ENCODE measurements at places on chromosomes 16 and 17.
A peak's percentile ranks its signal among the peaks of the same experiment; 100 is the strongest.

DNA sequence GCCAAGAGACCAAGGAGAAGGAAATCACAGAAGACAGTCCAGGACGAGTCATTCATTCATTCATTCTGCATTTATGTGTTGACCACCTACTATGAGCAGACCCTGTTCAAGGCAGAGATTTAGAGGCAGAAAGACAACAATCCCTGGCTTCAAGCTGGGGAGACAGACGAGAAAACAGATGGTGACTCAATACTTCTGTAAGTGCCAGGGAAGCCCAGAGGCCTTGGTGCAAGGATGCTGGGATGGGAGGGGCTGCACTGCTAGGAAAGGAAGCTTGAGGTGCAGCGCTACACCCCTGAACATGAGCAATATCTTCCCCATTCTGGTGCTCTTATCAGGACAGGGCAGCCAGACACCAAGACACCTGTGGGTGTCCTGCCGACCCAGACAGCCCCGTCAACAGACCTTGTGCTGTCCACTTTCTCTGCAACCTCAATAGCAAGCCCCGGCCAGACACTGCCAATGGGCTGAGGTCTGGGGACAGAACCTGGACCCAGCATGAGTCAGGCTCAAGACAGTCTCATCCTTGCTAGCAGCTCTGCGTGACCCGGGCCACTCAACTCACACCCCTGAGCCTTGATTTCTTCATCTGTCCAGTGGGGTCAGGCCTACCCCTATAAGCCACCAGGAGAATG is 163.5 kb downstream of the COPRS start:
- H3K27me3 ChIP-seq, result no peaks in the 10 kb centered on the region
- DNase-seq, result no peak
- H3K36me3 ChIP-seq, result no peaks in the 10 kb centered on the region
- no peak overlapping the region for H3K4me3 ChIP-seq
- no peak overlapping the region for H3K27ac ChIP-seq

- no peak overlapping the region for H3K4me3 ChIP-seq
- H3K36me3 ChIP-seq, result no peaks in the 10 kb centered on the region
- no peaks in the 10 kb centered on the region for H3K4me1 ChIP-seq
- DNase-seq, result no peak
Measured at GRCh38 chr17:31311526-31311925, 2.3 kb downstream of the EVI2B start.

DNA sequence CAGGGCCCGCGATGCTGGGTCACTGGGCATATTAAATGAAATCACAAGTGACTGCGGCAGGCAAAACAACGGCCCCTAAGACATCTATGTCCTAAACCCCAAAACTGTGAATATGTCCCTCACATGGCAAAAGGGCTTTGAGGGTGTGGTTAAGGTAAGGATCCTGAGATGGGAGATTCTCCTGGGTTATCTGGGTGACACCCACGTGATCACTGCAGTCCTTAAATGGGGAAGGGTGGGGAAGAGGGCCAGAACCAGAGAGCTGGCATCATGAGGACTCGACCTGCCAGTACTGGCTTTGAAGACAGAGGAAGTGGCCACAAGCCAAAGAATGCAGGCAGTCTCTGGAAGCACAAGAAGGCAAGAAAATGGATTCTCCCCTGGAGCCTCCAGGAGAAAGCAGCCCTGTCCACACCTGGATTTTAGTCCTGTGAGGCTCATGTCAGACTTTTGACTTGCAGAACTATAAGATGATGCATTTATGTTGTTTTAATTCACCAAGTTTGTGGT is 12.5 kb downstream of the COTL1 start:
- no peaks in the 10 kb centered on the region for H3K27me3 ChIP-seq
- no peak for DNase-seq
- no peaks in the 10 kb centered on the region for H3K36me3 ChIP-seq
- no peak overlapping the region for H3K27ac ChIP-seq

GRCh38 chr16:87853411-87854052 is 15.8 kb downstream of the SLC7A5 start:
- H3K27ac ChIP-seq, result peak overlapping the region; percentile 86
- H3K27me3 ChIP-seq, result no peaks in the 10 kb centered on the region
- H3K36me3 ChIP-seq, result no peaks in the 10 kb centered on the region
- peaks cover 13% of the 10 kb centered on the region for H3K4me1 ChIP-seq

- no peak within 1 kb of the TSS for H3K27ac ChIP-seq
- peak within 1 kb of the TSS; percentile 23 for H3K4me3 ChIP-seq
- H3K36me3 ChIP-seq, result no peaks in the 10 kb centered on the region
- no peaks in the 10 kb centered on the region for H3K4me1 ChIP-seq
- DNase-seq, result peak; percentile 61
Measured at GRCh38 chr17:42681976-42682721, at the start of gene CNTNAP1. CNTNAP1 (plus strand) TSS chr17:42682531; CDS start chr17:42682830, 299 bp downstream.

All from right lobe of liver (tissue), 6 donors.